ENCODE measurements at places on chromosomes 6 and 20.

DNA sequence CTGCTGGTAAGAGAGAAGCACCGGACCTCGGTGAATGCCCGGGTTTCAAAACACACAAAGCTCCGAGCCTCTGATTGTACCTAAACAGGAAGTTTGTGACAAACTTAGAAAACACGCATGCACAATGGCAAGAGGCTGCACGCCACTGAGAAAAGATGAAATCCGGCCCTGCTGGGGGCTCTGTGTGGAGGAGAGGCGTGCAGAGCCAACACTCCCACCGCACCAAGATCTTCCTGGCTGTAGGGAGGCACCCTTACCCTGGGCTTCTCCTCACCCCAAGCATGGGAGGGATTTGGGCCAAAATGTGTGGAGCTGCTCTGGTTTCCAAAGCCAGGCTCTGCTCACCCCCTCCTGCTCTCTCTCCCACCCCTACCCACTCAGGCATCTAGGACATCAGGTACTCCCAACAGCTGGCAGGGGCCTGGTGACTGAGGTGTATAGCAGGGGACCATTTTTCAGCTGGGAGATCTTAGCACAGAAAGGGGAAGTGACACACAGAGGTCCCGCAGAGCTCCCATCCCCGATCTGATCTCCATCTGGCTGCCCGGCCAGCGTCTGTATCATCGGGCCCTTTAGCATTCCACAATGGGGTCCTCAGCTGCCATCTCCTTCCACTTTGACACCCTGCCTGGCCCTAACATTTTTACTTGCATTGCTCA lies 84.2 kb downstream of the TRERF1 start:
- no peak for DNase-seq

DNA sequence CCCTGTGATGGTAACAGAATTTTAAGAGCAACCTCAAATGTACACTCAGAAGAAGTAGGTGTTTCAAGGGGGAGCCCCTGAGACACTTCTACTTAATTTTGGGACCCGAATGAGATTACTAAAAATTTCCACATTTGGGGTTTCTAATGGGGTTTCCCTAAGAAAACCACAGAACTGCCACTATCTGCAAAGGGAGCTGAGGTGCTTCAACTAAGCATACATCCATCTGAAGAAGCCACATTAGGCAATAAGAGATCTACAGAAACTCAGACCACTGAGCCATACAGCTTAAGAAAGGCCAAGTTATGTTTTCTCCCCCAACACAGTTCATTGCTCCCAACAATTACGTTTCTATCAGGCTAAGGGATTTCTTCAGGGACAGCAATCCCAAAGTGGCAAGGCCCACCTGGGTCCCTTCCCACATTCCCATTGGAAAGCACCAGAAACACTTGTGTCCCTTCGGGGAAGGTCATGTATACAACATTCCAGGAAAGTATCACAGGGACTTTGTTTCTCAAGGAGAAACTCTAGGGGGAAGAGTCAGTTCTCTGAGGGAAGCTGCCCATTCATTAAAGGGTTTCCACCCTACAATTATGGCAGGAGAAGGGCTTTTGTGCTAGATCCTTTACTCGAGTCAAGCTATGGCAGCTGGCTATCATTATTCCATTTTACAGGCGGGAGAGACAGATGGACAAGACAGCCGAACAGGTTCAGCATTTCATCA lies 5.0 kb downstream of the BCL2L1 start:
- DNase-seq: no peak

- no peak for DNase-seq
These were observed 64.8 kb upstream of the BEND6 start for GRCh38 chr6:56890066-56890465.

DNA sequence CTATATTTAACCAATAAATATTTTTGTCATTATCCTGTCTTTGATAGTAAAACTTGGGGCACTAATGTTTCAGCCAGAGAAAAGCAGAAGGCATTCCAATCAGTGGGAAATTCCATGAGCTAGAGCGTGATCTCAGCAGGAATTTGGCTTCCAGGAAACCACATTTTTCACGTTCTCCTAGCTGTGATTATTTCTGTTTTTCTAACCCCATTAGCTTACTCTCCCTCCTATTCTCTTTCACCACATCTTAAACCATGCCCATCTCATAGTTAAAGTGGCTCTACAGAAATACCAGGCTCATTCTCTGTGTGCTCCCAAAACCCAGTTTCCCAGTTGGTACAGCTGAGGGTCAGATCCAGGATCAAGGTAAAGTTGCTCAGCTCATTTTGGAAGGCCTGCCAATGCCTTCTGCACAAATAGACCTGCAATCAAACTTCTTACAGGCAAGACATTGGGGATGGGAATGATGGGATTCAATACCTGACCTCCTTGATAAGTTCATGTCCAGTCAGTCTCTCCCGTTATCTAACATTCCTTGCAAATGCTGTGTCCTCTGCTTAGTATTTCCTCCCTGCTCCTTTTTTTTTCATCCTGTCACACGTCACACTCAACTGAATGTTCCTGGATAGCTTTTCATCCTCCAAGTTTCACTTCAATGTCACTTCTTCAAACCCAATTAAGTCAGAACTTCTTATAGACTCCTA lies 33.1 kb upstream of the TMEM30A start:
- peak; percentile 73 for DNase-seq

DNA sequence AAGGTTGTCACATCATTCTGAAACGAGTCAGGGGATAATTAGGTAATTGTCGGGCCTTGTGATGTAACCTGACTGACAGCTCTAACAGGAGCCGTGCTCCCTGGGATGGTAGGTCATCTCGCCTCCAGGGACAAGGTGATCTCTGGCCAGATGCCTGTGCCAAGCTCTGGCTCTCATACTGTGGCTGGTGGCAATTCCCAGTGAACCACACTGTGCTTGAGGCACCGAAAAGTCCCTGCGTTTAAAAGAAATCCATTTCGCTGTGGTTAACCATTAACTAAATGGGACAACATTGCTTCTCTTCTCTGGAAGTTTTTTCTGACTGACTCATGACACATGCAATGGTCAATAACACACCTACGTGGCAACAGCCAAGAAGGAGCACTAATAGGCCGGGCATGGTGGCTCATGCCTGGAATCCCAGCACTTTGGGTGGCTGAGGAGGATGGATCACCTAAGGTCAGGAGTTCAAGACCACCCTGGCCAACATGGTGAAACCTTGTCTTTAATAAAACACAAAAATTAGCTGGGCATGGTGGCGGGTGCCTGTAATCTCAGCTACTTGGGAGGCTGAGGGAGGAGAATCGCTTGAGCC lies 669.2 kb downstream of the PRKN start:
- DNase-seq: no peak

GRCh38 chr6:96947055-96947454 lies 22.5 kb downstream of the KLHL32 start:
- no peak for DNase-seq

GRCh38 chr6:64811119-64811518 lies 895.9 kb downstream of the EYS start:
- no peak for DNase-seq

DNA sequence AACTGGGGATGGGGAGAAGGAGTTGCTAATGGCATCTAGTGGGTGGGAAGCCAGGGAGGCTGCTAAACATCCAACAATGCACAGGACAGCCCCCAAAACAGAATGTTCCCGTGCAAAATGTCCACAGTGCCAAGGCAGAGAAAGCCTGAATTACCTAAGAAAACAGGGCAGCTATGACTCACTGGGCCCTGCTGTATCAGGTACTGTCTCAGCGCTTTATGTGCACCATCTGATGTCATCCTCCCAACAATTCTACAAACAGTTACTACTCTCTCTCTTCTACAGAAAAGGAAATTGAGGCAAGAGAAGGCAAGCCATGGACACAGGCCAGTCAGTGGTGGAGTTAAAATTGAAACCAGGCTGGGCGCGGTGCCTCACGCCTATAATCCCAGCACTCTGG lies 3.1 kb downstream of the YTHDF1 start:
- no peak for DNase-seq

GRCh38 chr6:4805553-4806336 lies 29.5 kb downstream of the CDYL start:
- DNase-seq: no peak

GRCh38 chr6:29558439-29559079 lies 973 bp downstream of the UBD start:
- DNase-seq: no peak

GRCh38 chr20:58544286-58544685 lies 29.1 kb upstream of the APCDD1L start:
- DNase-seq: no peak

DNA sequence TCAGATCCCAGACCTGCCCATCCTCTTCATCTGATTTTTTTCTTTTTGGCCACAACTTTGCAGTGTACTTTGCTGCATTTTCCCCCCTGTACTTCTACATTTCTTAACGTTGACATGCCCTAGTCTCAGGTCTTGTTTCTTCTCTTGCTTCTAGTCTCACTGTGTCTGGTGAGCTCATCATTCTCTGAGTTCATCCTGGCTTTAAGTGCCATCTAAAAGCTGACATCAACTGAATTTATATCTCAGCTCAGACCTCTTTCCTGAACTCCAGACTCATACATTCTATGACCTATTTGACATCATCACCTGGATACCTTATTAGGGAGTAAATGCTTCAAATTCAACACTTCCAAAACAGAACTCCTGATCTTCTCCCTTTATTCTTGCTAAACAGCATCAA lies 48.9 kb downstream of the TINAG start:
- DNase-seq: no peak

GRCh38 chr6:106122938-106123656 lies 37.0 kb downstream of the PRDM1 start:
- DNase-seq: no peak

DNA sequence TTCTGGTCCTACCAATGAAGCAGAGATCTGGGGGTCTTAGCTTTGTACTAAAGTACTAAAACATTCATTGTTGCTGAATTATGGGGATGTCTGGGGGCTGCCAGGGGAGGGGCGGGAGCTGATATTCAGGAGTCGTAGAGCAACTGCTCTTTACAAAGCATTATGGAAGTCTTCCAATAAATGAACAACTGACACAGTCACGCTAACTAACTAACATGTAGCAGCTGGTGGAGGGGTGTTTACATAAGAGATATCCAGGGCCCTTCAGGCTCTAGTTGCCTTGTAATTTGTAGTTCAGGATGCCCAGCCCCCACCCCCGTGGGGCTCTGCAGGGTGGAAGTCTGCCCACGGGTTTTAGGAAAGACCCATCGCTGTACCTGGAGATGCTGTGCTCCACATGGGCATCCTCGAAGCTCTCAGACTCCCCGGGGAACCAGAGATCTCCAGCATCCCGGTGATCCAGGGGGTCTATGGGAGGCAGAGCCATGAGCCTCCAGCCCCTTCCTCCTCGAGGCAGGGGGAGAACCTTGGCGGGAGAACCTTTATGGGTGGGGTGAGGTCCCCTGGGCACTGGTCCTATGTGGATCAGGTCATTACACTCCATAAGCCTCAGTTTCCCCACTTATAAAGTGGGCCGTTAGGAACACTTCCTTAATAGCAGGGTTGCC lies 3.4 kb downstream of the TREM2 start:
- no peak for DNase-seq

DNA sequence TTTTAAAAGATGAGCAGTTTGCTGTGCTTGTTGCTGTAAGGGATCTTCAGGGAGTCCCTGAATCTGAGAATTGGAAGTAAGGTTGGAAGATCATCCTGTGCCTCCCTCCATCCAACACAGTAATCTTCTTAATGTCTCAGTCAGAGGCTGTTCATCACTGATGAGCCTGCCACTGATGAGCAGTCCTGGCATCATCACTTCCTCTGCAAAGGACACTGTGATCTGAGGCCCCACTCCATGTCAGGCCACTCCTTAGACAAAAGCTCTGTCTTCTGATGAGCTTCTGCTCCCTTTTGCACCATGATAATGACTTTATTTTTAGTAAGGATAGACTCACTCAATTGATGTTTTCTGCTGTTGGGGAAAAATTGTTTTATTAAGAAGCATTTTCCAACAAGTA lies 121.0 kb downstream of the UST start:
- no peak for DNase-seq

- DNase-seq: no peak
These were observed 102.3 kb downstream of the EDN1 start for GRCh38 chr6:12392490-12392889.

DNA sequence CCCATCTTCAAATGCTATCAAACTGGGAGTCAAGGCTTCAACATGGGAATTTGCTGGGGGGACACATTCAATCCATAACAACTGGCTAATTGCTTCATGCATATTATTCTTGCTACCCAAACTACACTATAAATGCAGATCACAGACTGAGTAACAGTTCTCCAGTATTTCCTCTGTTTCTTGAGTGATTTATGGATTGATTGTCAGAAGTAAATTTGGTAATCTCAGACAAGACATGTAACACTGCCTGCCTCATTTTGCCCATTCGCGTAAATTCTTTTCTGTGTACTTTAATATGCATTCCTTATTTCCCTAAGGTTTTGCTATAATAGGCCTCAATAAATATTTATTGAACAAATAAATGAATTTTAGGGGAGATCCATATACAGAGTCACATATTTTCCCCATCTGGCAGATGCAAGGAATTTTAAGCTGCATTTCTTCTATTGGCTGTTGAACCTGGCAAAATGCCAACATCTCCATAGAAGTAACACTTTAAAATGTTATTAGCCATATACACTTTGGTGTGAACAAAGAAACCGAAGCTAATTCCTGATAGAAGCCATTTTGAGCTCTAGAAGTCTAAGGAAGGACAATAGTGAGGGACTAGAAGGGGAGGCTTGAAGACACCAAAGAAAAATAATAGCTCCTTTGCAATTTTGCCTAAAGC lies 98.2 kb downstream of the QRSL1 start:
- DNase-seq: no peak

- DNase-seq: no peak
These were observed 277.6 kb downstream of the CDC5L start for GRCh38 chr6:44665143-44665542.

DNA sequence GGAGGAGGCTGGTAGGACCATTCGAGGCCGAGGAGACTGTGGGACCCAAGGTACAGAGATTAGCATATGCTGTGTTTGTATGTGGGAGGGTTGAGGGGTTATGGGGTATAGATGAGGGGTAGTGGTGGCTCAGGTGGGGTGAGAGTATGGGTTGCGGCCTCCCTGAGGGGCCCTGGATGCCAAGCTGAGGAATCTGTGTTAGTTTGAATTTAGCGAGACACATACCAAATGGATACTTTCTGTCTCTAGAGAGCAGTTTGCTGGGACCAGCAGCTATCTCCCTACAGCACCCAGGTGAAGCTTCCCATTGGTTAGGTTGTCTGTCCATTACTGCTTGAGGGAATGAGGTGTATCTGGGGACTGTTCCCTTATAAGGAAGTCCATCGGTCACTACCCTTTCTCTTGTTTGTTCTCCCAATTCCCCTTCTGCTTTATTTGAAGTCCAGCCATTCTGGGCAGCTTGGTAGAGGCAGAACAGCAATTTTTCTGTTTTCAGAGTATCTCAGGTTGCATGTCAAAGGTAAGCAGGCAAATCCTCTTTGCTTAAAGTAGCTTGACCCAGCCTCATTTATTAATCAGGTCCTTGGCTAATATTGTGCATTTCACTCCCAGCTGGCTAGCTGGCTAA lies 15.2 kb downstream of the CHMP4B start:
- no peak for DNase-seq
